ENCODE measurements at places on chromosomes 16 and 17. TPM values are rescaled to one million over a fixed set of nuclear protein-coding genes. Genes with fewer than 3 reads are reported as not detected.

GRCh38 chr16:25501530-25502255 lies 190.1 kb upstream of the HS3ST4 start:
- DNase-seq, result no peak

GRCh38 chr17:1038459-1039122 lies 41.7 kb downstream of the TIMM22 start:
- no peak for DNase-seq

- peak; percentile 64 for DNase-seq
These were observed 3.4 kb downstream of the SLC38A10 start for GRCh38 chr17:81291662-81292061.

DNA sequence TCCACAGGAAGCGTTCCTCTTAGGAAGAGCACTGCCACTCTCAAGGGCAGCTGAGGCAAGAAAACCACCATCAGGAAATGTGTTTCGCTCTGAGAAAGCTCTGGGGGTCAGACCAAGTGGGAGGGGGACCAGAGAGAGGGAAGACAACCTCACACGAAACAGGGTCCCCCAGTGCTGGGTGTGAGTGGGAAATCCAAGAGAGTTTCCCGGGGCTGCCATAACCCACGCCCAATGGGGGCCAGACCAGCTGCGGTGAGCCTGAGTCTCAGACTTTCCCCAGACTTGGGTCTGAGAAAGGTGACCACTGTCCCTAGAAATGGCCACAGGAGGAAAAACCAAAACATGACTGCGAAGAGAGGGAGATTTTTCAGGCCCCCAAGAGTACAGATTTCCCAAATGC lies 14.5 kb downstream of the DNAH17 start:
- DNase-seq, result no peak

DNA sequence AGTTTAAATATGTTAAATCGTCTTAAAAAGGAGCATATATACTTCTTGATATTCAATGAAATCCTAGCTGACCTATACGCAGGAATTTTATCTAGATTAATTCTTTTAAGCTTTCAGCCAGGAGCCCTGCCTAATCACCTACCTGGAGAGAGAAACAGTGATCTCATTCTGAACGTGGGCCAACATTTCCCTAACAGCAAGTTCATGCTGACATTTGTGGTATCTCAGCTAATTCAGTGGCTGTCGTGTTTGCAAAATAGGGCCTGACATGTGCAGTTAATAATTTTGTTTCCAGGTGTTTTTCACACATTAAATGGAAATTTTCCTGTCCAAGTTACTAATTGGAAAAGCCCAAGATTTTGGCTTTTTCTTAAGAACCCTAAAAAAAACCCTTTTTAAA lies 17.4 kb downstream of the KRT24 start:
- no peak for DNase-seq

DNA sequence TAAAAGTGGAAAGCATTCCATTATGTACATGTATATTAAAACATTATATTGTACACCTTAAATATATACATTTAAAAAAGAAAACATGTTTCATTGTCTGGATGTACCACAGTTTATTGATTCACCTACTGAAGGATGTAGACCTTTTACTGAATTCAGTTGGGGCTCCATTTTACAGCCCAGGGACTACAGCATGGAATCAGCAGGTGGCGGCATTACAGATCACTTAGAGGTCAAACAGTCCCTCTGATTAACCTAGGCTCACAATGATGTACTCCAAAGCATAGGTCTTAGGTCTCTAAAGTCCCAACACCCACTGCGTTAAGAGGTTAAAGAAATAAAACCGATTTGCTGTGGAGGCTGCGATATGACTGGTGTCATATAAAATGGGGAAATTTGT lies 490.9 kb downstream of the SHISA9 start:
- DNase-seq, result no peak

DNA sequence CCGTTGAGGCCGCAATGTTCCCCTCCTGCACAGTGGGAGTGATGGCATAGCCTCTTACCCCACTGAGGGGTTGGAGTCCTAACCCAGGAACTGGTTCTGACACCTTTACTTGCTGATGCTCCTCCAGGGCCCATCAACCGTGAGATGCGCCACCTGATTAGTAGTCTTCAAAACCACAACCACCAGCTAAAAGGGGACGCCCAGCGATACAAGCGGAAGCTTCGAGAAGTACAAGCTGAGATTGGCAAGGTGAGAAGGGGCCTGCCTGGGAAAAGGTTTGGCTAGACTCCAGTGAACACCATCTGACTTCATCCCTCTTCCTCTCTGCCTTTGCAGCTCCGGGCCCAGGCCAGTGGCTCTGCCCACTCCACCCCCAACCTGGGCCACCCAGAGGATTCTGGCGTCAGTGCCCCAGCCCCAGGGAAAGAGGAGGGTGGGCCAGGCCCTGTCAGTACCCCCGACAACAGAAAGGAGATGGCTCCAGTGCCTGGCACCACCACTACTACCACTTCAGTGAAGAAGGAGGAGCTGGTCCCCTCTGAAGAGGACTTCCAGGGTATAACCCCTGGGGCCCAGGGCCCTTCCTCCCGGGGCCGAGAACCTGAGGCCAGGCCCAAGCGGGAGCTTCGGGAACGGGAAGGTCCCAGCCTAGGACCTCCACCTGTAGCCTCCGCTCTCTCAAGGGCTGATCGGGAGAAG lies 5.8 kb downstream of the RNF40 start:
- DNase-seq, result no peak

DNA sequence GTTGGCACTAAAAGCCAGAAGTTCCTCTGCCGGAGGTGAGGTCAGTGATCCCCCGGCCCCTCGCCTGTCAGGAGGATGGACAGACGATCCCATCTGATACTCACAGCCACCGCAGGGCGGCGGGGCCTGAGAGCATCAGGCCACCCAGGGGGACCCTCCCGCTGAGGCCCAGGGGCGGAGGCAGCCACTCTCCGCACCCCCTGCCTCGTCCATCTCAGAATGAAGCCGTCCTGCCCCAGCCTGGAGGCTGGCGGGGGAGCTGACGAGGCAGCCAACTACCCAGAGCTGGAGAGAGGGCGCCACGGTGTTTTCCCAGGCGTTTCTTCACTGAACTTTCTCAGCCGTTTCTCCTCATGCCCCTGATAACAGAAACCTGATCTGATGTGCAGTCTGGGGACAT lies 22.6 kb downstream of the TPSD1 start:
- DNase-seq, result no peak

- DNase-seq, result no peak
These were observed 123.7 kb downstream of the SPACA3 start for GRCh38 chr17:33115366-33115765.

DNA sequence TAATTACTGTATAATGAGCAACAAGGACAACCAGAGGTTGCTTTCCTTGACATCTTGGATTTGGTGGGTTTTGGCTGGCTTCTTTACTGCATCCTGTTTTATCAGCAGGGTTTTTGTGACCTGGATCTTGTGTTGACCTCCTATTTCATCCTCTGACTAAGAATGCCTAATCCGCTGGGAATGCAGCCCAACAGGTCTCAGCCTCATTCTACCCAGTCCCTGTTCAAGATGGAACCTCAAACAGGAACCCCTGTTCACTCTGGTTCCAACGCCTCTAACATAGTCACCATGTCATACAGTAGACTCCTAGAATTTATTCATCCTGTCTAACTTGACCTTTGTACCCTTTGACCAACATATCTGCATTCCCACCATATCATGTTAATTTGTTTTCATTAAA lies 183.8 kb upstream of the SOX9 start:
- no peak for DNase-seq

DNA sequence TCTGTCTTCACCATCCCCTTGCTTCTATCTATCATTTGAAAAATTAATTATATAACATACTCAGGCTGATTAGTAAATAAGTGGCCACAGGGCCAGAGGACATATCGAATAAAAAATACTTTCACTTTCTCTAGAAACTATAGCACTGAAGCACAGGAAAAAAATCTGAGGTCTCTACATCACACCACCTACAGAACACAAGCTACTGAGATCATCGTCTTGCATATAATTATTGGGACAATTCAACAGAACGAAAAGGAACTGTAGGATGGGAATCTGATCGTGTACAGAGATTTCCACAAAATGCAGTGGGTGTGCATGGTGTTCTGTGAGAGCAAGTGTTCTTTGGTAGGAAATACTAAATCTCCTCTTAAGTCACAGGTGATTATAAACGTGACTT lies 289.6 kb upstream of the ERCC4 start:
- no peak for DNase-seq

- DNase-seq, result peak; percentile 96
These were observed 24.8 kb upstream of the MRPS23 start for GRCh38 chr17:57874434-57875289.

- no peak for DNase-seq
These were observed 8.5 kb downstream of the OSBPL7 start for GRCh38 chr17:47813077-47813476.

- no peak for DNase-seq
These were observed 32.2 kb downstream of the FZD2 start for GRCh38 chr17:44589316-44590071.

DNA sequence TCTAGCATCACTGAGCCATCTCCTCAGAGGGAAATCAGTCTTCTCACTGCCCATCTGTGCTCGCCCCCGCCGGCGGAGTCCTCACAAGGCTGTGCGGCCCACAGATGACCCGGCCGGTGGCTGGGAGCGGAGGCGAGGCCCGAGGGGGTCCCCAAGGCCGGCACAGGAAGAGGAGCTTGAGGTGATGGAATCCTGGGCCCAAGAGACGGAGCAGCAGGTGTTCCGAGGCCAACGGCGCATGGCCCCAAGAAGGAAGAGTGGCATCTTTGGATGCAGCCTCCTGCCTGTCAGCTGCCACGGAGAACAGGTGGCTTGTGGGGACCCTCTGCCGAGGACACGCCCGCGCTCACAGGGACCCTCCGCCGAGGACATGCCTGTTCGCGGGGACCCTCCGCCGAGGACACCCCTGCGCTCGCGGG lies 72.7 kb upstream of the GNG13 start:
- no peak for DNase-seq

DNA sequence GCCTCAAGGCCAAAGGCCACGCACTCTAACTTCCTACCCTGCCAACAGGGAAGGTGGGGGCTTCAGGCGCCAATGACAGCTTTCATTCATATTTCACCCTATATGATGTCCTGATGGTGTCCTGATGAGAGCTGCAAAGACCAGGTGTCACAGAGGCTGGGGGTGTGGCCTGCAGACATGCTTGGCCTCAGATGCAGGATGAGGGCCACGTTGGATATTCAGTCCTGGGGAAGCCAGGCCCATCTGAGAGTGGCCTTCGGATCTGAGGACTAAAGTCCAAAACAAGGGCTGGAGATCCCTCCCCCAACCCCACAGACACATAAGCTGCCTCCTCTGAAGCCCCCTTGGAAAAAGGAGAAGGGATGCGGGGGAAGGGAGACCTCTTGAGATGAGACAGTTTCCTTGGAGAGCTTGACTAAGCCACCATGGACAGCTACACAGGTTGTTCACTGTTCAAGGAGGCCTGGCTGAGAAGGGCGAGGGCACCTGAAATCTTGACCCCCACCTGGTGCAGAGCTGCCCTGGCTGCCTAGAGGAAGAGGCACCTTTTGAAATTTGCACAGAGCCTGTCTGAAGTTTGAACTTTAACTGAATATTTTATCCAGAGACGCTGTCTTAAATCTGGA lies 24.3 kb upstream of the GSG1L start:
- no peak for DNase-seq

DNA sequence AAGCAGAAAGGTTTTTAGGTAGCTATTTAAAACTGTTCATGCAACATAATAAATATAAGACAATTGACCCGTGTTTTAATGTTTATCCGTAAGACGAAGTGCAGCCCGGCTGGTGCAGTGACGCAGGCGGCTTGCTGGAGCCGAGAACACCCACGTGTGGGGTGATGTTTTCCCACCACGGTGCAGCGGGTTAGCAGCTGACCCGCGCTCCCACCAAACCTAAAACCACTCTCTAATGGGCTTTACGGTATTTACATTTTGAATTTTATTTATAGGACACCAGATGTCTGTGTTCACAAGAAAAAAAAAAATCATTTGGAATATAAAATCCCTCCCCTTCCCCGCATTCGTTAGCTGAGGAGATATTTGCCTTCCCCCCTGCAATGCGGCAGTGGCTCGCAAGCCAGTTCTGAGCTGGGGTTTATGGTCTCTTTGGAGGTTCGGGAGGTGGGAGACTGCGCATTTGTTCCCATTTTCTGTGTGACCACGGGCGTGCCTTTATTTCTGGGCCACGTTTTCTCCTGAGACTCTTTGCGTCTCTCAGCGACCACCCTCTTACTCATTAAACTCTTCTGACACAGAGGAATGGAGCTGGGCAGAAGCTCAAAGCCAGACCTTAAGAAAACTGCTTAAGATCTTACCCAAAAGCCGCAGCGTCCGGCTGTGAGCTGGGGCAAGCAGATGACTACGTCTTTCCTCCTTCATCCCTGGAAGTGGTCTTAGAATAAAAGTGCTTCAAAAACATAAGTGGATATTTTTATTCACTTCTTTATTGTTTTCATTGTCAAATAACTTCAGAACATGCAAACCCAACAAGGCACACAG lies 301.1 kb downstream of the IRF8 start:
- DNase-seq, result peak; percentile 87

DNA sequence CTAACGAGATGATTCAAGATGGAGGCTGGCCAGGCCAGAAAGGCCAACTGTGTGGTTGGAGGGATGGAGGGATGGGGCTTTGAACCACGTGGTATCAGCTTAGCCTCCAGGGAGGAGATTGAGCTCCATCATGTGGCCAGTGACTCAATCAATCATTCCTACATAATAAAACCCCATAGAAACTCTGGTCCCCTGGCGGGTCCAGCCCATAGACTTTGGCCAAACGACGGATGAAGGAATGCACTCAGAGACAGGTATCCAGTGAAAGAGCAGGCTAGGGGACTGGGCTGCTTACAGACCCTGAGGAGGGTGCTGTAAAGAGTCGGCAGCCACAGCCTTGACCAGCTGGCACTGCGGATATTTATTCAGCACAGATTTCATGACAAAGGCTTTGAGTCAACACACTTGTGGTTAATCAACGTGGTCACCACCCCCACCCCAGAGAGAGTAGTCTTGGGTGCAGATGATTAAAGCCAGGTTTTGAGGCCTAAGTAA lies 308.7 kb upstream of the TNRC6C start:
- DNase-seq, result no peak

DNA sequence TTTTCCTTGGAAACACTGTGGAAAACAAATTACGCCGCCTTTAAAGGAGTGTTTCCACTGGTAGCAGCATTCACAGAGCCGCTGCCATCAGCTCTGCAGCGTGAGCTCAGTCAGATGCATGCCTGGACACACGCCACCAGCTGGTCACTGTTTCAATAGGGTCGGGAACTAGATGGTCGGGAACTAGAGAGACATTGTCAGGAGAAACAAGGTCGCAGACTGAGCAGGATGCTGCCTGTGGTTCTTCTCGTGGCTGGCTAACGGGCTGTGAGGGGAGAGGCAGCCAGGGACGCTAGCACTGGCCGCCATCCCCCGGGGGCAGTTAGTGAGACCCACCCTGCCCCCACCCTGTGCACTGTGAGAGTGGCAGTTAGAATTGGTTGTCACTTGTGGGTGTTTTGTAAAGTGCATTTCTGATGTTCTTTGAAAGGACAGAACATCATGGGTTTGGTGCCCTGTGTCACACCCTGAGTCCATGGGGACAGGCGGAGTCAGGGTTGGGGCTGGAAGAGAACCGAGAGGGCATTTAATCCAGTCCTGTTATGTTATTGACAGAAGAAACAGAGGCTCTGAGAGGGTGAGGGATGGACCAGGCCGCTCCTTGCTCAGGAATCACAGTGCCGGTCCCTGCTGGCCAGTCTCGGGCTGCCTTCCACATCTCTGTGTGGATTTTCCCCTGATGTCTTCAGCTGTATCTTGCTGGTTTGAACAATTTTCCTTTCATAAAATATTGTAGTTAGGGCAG lies 86.3 kb downstream of the SPECC1 start:
- peak; percentile 33 for DNase-seq

- no peak for DNase-seq
These were observed 5.4 kb downstream of the LHX1 start for GRCh38 chr17:36942631-36943125.

OR1E2 gene
- not detected for total RNA-seq

KREMEN2 gene
- under 0.01 TPM for total RNA-seq

LPO gene
- not detected for total RNA-seq

SPNS2 gene
- under 0.01 TPM for total RNA-seq
